ENCODE measurements at places on chromosomes 3 and 15.

DNA sequence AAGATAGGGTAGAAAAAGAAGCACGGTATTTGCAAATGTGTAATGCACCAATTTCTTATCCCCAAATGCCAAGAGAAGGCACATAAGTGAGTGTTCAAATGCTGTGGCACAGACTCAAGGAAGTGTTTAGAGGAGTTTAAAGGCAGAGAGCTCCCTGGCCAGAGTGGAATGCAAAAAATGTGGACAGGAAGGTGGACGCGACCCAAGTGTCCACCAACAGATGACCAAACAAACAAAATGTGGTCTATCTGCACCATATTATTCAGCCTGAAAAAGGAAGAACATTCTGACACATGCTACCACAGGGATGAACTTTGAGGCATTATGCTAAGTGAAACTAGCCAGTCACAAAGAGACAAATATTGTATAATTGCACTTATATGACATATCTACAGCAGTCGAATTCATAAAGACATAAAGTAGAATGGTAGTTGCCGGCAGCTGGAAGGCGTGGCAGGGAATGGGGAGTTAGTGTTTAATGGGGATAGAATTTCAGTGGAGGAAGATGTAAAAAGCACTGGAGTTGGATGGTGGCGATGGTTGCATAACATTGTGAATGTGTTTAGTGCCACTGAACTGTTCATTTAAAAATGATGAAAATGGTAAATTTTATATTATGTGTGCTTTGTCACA, 126.6 kb downstream of the SRGAP3 start:
- no peak for DNase-seq

DNA sequence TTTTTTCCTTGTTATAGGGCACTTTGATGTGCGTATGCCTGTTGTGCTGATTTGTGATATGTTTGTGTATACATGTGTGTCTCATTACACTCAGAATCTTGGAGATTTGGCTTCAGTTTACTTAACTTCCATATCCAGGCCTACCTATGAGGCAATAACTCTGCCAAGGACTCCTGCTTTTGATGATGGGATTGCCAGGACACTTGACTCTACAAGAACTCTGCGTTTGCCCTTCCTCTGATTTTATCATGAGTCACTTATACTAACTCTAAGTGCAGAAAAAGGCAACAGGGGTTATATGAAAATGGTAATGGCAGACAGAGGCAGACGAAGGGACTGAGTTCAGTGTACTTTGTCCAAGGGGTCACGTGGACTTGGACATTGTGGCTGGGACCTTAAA, 33.6 kb downstream of the MCTP2 start:
- DNase-seq, result no peak

GRCh38 chr3:10459954-10460754, 45.2 kb downstream of the ATP2B2 start:
- DNase-seq, result no peak

DNA sequence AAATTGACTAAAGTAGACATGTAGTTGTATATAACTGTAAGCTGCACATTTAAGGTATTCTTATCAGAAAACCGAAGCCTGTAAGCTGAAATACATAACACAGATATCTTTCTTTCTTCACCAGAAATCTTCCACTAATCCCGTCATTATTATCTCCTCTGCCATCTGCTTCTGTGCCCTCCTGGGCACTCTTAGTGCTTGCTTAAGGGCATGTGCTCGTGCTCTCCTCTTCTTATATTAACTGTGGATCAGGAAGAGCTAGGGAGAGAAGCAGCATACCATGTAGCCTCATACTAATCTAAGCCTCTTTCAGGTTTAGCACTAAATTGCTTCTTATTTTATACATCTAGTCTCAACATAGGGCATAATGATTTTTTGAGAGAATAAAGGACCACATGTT, 60.8 kb downstream of the RIOX2 start:
- no peak for DNase-seq

DNA sequence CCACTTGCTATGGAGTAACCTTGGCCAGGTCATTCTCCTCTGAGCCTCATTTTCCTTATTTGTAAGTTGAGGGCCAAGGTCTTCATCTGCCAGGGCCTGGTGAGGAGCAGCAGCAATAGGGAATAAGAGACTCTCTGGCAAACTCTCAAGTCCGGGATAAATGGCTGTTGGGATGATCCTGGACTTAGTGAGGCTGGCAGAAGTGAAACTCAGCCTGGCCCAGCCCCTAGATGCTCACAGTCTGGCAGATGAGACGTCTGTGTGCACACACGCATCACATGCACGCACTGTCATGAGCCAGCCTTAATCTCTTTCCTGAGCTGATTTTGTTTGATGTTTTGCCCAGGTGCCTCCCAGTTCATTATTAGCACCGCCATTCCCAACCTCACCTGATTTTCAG, 26.8 kb downstream of the SLC6A6 start:
- no peak for DNase-seq

- DNase-seq, result no peak
Measured at GRCh38 chr3:38605981-38606380, 43.5 kb downstream of the SCN5A start.

- DNase-seq, result no peak
Measured at GRCh38 chr3:49799105-49799504, 568 bp downstream of the CDHR4 start.

DNA sequence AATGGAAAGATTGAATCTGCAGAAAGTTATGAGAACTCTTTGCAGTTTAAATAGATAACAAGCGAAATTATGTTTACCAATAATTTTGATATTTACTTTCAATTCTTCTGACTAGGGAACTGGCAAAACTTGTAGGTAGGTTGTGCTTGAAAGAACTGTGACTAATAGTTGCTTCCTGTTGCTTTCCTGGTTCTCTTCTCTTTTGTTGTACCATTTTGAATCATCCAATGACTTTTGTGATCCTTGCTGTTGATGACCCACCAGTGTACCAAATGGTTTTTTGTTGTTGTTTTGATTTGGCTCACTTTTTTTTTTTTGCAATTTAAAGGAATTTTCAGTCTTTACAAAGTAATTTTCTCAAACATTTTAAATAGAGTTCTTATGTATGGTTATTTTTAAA, 64.9 kb upstream of the DCBLD2 start:
- DNase-seq, result no peak

DNA sequence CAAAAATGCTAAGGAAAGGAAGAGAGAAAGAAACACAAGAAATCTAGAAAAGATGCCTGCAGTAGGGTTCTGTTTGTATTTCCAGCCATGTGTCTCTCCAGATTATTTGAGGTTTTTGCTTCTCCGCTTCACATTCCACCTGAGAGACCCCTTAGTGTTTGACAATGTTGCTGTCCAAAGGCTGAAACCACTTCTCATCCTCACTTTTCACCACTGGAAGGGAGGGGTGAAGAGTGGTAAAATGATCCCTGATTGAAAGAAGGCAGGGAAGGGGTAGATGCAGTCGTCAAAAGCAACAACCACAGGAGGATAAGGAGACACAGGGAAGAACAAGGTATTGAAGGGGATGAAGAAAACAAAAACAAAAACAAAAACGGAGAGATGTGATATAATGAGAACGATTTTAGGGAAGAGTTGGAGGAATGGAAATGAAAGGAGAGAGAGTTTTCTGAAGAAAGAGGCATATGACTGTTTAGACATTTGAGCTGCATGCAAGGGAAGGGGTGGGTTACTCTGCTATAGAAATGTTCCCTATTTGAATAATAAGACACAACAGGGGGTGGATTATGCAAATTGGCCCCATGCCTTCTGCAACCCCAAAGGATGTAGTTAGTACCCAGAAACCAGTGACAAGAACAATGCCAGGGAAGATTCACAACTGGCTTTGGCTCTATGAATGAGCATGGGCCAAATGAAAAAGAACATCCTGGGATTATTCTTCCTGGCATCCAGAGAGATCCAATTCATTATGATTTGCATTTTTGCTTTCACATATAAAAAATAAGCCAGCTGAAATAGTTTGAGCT, 235.9 kb downstream of the GAP43 start:
- no peak for DNase-seq

DNA sequence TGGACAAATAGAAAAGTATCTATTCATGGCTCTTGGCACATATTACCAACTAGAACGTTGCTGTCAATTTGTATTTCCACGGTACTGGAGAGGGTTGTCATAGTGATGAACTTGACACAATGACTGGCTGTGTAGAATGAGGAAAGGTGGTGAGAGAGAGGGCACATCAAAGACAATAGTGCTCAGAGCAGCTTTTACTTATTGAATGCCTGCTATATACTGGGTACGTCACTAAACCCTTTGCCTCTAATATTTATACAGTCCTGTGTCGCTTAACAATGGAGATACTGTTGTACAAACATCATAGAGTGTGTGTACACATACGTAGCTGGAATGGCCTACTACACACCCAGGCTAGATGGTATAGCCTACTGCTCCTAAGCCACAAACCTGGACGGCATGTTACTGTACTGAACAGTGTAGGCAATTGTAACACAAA, 8.3 kb downstream of the TMPRSS7 start:
- no peak for DNase-seq

Measured in Panc1 (cell line).